ENCODE measurements at places on chromosomes 3 and 15.

DNA sequence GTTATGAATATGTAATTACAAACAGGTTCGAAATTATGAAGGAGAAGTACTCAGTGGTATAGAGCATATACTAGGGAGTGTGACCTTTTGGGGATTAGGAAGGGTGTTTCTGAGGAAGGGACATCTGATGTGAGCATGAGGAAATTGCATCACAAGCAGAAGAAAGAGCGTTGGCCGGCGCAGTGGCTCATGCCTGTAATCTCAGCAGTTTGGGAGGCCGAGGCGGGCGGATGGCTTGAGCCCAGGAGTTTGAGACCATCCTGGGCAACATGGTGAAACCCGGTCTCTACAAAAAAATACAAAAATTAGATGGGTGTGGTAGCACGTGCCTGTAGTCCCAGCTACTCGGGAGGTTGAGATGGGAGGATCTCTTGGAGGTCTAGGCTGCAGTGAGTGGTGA lies 6.9 kb downstream of the CMTM7 start:
- no peak for DNase-seq

DNA sequence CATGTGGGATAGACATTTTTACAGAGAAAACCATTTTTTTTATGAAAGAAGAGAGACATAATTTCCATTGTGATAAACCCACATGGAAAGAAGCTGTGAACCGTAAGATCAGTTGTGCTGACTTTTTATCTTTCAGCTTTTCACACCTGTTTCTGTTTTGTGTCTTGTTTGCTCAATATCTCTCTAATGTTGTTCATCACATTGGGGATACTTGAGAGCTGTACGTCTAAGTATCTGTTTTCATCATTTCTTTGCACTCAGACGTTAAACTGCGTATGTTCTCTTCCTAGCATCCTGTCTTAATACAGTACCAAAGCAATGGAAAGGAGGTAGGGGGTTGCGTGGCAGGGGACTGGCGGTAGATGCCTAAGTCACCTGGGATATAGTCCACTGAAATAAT lies 449.0 kb downstream of the NAALADL2 start:
- no peak for DNase-seq

DNA sequence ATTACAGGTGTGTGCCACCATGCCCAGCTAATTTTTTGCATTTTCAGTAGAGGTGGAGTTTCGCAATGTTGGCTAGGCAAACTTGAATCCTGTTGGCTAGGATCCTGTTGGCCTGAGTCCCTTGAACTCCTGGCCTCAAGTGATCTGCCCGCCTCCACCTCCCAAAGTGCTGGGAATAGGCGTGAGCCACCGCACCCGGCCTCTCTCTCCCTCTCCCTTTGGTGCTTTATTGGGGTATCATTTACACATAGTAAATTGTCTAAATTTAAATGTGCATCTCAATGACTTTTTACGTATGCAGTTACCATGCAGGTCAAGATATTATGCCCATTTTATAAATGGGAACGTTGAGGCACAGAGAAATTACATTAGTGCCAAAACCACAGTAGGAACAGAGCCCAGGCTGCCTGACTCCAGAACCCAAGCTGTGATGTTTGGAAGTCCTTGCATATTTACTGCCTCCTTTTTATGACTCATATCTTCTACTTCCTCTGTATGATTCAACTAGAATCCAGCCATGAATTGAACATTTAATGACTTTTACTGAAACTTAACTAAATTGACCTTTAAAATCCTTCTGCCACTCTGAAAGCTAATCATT lies 34.0 kb upstream of the RPP14 start:
- DNase-seq: no peak

- DNase-seq: no peak
Observed at GRCh38 chr3:18127174-18127858, 297.8 kb downstream of the SATB1 start.

- peak; percentile 40 for DNase-seq
Observed at GRCh38 chr3:196968233-196969133, at the start of gene PIGZ. Gene PIGZ (minus strand): TSS chr3:196968833. CDS start chr3:196952031, 16,802 bp downstream.

- DNase-seq: no peak
Observed at GRCh38 chr3:32236377-32236776, 2.1 kb upstream of the CMTM8 start.

GRCh38 chr3:123156276-123156995 lies 45.3 kb upstream of the SEC22A start:
- DNase-seq: no peak

- no peak for DNase-seq
Observed at GRCh38 chr3:13372656-13373055, 47.5 kb downstream of the NUP210 start.

DNA sequence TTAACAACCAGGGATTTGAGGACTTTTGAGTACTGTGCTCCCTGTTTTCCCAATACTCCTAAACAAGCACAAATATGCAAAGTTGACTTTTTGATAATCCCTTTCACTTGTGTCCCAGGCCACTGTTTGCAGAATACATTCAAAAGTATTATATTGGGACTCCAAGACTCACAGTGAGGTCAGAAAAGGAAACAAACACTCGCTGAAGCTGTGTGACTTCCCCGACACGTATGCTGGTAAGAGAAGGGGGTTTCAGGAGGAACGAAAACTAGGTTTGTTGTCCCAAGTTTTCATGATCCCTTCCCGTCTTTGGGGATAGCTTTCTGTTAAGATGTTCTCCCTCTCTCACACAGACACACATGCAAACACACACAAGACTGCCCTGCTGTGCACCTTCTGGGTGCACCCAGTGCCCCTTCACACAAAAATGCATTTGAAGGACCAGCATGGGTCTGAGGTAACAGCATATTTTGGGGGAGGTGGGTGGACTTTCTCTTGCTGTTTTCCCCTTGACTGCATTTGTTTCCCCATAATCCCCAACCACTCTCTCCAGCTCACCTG lies 225.2 kb upstream of the PRICKLE2 start:
- DNase-seq: no peak

DNA sequence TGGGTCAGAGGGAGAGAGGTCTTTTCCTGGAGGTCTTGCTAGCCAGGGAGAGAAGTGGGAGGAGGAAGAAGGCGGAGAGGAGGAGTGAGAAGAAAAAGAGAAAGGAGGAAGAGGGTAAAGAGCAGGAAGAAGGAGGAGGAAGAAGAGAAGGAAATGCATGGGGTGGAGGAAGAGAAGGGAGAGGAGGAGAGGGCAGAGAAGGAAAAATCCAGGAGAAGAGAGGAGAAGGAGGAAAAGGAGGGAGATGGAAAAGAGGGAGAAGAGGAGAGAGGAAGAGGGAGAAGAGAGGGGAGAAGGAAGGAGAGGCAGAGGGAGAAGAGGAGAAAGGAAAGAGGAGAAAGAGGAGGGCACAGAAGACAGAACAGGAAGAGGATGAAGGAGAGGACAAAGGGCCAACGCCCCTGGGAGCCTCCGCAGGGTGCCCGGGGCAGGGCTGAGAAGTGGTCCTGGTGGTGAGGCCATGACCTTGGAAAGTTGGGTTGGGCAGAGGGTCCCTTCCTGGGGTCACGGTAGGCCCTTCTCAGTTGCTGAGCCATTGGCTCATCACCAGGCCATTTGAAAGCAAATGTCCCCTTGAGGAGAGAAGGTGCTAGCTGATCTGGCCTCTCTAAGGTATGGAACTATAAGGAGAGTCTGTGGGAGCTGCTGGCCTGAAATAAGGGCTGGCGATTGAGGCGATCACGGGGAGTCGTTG lies 1.2 kb upstream of the SEMA3F start:
- DNase-seq: no peak

DNA sequence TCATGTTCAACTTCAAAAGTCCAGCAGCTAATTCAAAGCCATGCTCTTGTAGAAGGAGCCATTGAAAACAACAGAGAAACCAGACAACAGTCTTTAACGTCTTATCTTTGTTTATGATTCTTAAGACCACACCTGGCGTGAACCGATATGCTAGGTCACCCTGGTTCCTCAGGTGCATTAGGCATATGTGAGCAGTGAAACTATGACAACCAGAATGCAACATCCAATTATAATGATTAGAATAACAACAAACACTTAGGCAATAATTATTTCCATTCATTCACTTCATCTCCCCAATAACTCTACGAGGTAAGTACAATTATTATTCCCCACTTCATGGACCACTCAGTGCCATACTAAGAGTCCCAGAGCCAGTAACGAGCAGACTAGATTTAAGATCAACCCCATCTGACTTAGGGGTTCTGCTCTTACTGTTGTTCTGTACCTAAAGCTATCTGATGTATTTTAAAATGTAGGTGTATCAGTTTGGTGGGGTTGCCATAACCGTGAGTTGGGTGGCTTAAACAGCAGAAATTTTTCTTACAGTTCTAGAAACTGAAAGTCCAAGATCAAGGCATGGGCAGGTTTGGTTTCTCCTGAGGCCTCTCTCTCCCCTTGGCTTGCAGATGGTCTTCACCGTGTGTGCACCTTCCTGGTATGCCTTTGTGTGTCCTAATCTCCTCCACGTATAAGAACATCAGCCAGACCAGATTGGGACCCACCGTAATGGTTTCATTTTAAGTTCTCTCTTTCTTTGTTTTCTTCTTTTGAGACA lies 997.8 kb upstream of the CFAP20DC start:
- no peak for DNase-seq

- DNase-seq: no peak
Observed at GRCh38 chr15:74387621-74388362, 20.3 kb upstream of the CYP11A1 start.

DNA sequence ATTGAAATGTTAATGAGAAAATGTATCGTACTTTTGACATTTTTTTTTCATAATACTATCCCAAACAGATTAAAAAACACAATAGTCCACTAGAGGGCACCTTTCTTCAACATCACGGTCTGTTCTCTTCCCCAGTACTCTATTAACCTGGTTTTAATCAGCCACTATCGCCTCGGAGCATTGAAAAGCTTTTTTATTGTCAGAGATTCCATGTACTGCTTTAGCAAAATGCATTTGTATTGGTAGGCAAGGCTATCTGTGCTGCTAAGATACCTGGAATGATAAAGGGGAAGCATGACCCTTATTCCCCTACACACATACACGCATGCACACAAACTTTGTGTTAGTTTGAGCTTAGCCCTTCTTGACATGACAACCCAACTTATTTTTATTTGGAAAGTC lies 160.1 kb upstream of the IL12A start:
- peak; percentile 82 for DNase-seq

- no peak for DNase-seq
Observed at GRCh38 chr15:74489518-74490338, 28.8 kb upstream of the UBL7 start.

DNA sequence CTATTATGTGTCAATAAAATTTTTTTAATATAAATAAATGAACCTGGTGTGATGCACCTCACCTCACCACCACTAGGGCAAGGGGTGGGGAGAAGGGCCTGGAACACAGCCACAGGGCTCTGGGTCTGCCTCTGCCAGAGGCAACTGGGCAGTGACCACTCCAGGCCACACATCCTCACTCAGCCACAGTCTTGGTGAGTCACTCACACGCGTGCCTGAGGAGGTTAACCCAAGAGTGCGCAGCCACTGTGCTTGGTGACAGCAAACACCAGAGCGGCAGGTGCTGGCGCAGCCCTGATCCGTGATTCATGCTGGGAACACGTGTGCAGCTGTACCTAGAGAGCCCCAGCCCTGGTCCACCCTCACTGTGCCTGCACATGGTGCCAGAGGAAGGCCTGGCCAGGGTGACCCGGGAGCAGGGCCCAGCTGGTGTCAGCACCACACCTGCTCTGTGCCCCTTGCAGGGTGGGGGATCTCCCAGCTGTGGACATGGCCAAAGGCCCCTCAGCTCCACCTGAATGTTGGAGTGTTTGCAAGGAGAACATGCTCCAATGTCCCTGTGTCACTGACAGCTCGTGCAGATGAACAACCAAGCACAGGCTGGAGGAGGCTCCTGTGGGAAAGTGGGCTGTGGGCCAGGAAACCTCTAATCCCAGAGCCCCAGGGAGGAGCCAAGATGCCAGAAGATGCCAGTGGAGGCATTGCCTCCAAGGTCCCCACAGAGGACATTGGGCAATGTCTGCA lies 2.1 kb downstream of the SLC41A3 start:
- no peak for DNase-seq

GRCh38 chr3:111547631-111548030 lies 5.6 kb downstream of the CD96 start:
- DNase-seq: no peak

GRCh38 chr3:126891141-126891540 lies 91.8 kb upstream of the PLXNA1 start:
- DNase-seq: no peak

GRCh38 chr3:132285620-132285945 lies 31.6 kb upstream of the ACP3 start:
- DNase-seq: no peak

DNA sequence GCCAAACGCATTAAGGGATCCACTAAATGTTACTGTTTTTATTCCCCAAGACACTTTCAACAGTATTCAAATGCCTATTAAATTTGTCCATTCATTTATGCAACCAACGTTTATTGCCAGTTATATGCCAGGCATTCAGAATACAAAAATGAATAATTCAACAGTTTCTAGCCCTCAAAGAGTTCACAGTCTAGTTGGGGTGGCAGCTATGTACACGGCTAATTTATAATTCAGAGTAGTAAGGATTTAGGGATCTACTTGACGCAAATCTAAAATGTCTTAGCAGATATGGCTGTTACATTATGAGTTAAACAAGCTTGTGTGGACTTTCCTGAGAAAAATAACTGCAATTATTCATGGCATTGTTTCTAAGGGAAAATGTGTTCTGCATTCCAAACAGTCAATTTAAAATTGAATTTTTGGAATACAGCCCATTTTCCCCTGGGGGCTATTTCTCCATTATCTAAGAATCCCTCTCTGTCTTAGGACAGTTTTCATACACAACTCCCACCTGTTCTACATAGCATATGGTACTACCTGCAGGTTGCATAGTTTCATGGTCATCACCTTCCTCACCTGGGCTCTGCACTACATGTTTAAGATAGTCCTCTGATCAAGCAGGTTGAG lies 11.5 kb upstream of the MSL2 start:
- DNase-seq: no peak

DNA sequence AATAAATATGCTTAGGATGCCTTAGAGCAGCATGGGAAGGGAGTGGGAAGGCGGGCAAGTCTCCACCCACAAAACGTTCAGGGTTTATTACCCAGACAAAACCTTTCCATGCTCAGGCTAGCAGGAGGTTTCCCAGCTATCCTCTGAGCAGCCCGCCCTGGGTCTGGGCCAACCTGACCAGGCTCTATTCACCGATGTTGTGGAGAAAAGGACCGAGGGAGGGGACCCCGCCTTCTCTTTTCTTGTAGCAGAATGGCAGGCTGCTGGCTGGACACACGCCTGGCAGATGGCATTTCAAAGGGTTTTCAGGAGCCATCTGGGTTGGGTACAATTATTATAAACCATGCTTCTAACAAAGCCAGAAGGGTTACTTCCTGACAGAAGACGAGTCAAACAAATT lies 540.9 kb downstream of the MAGI1 start:
- DNase-seq: no peak

DNA sequence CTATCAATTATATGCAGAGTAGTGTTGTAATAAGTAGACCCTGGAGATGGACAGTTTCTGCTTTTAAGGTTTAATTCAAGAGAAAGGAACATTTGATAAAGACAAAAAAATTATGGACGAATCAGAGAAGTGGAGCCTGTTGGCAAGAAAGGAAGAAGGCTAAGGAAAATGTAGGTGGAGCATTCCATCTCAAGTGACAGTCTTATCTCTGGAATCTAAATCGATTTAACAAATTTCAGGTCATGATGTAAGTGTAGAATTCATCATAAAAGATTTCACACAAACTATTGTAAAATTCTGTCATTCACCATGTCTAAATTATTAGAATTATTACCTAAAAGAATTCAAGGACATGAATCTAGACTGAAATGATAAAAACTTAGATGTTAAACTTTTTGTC lies 36.3 kb downstream of the TSC22D2 start:
- no peak for DNase-seq

GRCh38 chr3:26100176-26100575 lies 310.3 kb downstream of the OXSM start:
- DNase-seq: no peak
